T-helper 9 cell (primary cell): ENCODE measurements at places on chromosomes 4 and X.
A peak's percentile ranks its signal among the peaks of the same experiment; 100 is the strongest.

- no peak for DNase-seq
These were observed 119.8 kb upstream of the TSPAN5 start for GRCh38 chr4:98778206-98778605.

GRCh38 chr4:27666943-27667342 is 806.3 kb downstream of the STIM2 start:
- no peak for DNase-seq

DNA sequence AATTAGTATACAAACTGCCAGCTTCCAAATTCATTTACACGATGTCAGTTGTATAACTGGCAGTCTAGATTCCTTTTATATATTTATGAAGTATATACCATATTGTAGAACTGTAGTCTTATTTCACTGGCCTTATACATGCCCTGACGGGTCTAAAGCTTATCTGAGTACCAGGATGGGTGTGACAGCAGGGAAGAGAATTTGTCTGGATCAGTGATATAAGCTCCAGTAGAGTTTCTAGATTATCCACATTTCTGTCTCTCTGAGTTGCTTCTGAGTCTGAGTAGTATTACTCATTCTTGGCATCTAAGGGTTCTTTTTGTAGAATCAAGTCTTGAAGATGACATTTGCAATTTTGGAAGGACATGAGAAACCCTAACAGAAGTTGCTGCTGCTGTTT is 101.3 kb downstream of the RPA4 start:
- DNase-seq = no peak

DNA sequence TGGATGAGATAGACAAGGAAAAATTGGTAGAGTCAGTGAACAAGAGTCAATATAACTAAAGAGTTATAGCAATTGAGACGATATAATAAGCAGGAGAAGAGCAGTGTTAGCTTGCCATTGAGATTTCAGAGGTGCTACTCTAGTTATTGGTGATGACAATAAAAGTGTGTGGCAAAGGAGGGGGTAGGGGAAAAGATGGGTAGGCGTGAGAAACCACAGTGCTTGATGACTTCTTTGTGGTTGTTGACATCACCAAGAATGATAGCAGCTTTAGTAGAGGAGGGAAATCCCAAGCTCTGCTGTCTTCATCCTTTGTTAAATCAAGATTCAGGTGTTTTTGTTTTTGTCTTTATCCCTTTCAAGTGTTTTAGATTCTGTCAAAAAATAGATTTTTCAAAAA is 179.9 kb upstream of the PPP3CA start:
- peak; percentile 26 for DNase-seq

- no peak for DNase-seq
These were observed 251.0 kb downstream of the PRDM5 start for GRCh38 chr4:120671538-120671937.

DNA sequence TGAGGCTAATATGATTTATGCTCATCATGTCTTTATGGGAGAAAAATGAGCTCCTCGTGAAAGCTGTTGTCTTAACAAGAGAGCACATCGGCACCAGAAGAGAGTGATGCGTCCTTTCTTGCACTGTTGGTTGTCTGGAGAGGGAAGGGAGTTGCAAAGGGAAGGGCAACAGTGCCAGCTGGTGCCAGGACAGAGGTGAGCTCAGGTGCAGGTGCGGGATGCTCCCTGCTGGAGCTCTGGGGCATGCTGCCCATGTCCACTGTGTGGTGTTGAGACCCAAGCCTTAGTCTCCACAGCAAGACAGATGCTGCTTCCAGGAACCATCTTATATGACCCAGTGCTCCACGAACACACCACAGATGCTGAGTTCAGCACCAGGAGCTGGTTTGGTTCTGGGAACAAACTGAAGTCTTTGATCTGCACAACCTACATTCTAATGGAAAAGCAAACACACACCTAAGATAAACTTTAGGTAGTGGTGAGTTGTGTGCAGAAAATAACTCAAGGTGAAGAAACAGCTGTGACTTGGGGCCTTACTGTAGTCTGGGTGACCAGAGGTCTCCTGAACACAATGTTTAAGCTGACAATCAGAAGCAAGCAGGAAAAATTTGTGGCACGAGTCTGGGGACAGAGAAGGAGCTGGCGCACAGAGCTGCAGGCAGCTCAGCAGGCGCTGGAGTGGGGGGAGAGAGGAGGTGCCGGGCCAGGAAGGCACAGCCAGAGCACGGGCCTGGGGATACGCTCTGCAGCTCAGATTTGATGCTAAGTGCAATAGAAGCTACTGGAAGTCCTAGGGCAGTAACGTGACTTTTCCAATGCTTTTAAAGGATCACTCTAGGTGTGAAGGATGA is 73.2 kb downstream of the HAUS3 start:
- no peak for DNase-seq

- DNase-seq = no peak
These were observed 1746.4 kb upstream of the PCDH7 start for GRCh38 chr4:28973587-28974350.

DNA sequence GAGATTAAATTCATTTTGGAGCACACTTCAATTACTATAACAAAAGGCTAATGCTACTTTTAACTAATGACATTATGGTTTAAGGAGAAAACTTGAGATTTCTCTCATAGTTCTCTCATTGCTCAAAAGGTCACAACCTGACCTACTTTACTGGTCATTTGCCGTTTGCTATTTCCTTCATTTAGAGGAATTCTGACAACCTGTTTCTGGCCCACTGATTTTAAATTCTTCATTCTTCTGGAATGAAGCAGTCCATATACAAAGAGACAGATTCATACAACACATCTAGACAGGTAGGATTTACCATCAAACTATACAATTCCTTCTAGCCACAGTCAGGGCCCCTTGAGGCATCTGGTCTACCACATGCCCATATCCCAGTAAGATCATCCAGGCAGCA is 14.2 kb downstream of the RNF150 start:
- no peak for DNase-seq

DNA sequence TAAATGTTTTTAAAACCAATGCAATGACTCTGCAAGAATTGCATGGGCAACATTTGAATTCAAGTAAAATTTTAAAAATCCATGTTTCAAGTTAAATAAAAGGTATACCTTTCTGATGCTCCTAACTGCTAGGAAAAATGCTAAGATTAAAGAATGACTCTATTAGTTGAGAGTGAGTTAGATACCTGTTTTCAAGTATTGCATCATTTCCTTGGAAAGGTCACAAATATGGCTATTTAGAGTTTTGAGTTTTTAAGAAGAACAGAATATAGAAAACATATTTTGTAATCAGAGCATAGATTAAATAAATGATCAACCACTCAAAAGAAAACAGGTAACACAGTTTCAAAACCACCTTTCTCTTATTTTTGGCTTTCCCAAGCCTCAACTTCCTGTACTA is 18.3 kb upstream of the NPY2R start:
- no peak for DNase-seq

DNA sequence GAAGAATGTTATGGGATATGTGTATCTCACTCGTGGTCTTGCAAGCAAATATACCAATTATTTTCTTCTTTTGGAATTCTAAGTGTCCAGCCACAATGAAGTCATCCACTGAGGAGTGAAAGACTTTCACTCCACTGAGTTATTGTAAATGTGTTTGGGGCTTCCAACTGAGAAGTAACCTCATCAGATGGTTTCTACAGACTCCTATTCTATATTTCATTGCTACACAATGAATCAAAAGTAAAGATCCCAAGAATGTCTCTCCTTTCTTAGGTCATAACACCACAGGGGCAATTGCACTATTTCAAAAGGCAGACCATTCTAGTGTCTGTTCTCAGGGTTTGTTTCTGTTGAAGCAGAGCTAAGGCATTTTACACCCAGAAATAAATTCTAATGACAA is 12.3 kb upstream of the VCX2 start:
- no peak for DNase-seq

- no peak for DNase-seq
These were observed 489.5 kb downstream of the STIM2 start for GRCh38 chr4:27350161-27350560.

GRCh38 chr4:90544532-90545045 is 417.4 kb downstream of the CCSER1 start:
- no peak for DNase-seq

GRCh38 chr4:147693218-147693617 is 9.3 kb upstream of the PRMT9 start:
- DNase-seq = no peak

GRCh38 chrX:135893294-135893817 is at the start of the genes CT45A10 and SAGE1:
Gene CT45A10 (minus strand): TSS chrX:135893444. CDS start chrX:135885344, 8,100 bp downstream.
Gene SAGE1 (plus strand): TSS chrX:135893716. CDS start chrX:135896243, 2,527 bp downstream.
- no peak for DNase-seq

DNA sequence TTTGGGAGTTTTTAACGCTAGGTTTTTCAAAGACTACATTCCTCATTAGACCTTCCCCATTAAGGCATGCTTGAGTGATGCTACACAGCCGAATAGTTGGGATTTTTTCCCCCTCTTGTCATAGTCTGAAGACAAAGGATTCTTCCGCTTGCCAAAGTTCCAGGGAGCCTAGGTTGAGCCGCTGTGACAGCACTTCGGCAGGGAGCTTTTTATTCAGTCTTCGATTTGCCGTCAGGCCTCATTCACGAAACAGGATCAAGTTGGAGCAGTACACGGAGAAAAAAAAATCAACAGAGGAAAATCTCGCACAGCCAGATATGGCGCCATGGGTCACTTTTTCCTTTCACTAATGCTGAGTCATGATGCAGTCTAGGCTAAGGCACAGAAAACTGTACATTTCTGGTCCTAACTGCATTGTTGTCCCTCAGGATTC is 24.3 kb downstream of the SHROOM3 start:
- no peak for DNase-seq

GRCh38 chr4:78706302-78706701 is 69.8 kb upstream of the BMP2K start:
- no peak for DNase-seq

DNA sequence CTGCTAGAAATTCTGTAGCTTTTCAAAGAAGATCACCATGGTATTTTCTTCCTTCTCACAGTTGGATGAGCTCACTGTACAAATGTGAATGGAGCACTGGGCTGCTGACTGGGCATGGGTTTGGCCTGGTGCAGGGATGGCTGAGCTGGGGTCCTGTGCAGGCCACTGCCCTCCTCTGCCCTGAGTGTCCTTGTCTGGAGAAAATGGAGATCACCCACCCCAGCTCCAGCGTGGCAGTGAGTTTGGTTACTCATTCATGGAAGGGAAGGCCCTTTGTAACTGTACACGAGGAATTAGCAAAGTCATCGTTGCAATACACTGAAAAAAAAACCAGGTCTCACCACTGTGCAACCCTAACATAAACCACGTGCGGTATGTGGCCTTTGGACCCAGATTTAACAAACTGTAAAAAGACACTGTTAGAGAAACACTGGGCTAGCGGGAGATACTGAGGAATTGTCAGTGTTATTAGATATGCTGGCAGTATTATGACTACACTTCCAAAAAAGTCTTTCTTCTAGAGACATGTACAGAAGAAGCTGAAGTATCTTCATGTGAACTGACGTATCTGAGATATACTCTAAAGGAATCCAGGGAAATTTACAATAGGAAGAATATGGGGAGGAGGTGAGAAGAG is 16.1 kb upstream of the TBC1D14 start:
- no peak for DNase-seq

DNA sequence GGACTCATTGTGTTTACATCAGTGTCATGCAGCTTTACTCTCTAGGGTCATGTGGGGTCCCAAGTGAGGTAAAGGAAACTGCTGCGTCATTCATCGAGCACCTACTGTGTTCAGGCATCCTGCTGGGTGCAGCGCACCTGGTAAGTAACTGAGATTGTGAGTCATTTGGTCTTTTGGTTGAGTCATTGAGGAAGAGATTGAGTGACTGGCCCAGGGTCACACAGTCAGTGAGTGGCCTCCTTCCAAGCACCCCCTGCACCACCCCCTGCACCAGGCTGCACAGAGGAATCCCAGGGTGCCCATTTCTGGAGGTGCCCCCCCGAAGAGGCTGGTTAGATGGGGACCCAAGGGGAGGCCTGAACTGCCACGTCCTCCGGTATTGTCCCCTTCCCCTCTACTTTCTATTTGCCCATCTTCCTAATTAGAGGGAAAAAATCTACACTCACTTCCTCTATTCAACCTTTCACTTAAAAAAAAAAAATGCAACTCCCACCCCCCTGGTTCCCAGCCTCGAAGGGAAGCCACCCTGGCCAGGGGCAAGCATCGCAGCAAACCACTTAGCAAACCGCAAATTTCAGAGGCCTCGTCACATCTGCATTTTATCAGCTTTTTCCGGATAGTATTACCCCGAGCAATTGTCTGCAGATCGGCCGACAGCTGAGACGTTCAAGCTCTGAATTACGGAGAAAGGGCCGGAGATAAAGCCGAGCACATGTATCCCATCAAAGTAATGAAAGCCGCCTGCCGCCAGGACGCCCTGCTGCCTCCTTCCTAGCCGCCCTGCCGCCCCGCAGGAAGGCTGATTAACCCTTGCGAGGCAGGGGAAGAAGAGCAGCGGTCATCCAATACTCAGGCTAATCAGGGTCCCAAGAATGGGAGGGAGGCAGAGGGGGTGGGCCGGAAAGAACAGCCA is 96.3 kb upstream of the MSX1 start:
- no peak for DNase-seq

- DNase-seq = no peak
These were observed 7.6 kb upstream of the OGT start for GRCh38 chrX:71525316-71525715.

DNA sequence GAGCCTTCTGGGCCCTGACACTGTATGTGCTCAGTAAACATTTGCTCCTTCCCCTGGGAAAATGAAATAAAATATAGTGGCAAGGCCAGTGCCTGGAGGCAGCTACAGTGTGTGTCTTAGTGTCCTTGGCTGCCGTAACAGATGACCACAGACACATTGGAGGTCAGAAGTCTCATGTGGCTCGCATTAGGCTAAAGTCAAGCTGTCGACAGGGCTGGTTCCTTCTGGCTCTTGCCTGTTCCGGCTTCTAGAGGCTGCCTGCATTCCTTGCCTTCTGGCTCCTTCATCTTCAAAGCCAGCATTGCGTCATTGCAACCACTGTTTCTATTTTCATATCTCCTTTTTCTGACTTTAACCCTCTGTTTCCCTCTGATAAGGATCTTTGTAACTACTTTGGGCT is 83.6 kb upstream of the STX18 start:
- no peak for DNase-seq

GRCh38 chrX:1487401-1487800 is 34.7 kb upstream of the ASMTL start:
- no peak for DNase-seq

- DNase-seq = no peak
These were observed 484.2 kb upstream of the HS3ST1 start for GRCh38 chr4:11912886-11913285.
